COLO829 (cell line): ENCODE measurements at places on chromosomes 4 and X.

GRCh38 chrX:55523356-55523755 lies 33.7 kb upstream of the USP51 start:
- DNase-seq = no peak

DNA sequence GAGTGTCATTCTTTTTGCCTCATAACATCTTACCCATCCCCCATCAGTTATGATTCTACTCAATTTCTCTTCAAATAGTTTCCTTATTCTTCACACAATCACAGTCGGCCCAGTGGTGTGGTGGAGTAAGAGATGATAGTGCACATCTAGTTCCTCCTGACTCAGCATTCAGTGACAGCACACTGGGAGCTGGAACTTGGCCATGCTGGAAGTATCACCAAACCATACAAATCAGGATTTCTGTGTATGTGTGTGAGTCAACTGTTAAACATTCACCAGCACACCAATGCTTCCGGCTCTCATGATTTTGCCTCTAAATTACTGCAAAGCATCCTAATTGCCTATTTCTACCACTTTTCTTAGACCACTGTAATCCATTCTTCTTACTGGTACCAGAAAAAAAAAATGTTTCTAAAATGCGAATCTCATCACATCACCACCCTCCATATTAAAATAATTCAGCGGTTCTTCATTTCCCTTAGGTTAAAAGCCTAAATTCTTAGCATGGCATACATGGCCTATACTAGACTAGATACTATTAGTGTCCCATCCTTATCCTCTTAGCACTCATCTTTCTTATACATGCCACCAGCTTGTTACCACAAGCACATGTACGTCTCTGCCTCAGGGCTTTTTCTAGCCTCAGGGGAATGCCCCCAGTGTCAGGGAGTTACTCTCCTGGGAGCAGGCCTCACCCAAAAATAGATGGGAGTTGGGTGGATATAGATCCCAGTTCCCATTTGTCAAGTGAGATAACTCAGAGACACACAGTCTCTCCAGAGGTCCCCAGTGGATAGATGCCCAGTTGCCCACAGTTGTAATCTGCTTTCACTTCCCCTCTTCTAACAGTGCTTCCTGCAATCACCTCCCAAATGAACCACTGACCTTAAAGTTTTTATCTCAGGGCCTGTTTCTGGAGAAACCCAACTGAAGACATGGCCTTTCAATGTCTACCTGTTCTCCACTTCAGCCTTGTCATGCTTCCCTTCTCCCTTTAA lies 49.2 kb upstream of the DDX53 start:
- peak; percentile 22 for DNase-seq

DNA sequence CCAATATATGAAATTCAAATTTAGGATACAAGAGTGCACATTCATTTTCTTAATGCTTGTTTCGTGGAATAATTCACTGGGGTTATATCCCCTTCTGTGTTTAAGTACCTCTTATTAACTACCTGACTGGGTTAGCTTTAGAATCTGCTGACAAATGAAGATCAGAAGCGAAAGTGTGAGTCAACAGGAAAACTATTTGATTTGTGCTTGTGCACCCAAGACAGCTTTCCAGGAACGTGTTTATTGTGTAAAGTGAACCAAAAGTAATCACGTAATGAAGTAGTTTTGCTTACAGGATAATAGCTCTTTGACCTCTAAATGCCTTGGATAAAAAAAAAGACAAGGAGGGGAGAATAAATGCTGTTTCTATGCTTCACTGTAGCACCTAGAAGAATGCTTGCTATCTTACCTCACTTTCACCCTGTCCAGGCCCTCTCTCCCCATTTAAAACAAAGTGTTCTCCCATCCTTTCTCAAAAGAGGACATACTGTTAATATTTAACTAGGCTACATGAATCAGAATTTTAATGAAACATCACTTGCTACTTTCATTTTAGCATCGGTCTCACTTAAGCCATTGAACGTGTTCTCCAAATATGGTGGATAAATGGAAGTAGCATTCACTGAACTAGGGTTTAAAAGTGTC lies 141.9 kb downstream of the THOC2 start:
- no peak for DNase-seq

DNA sequence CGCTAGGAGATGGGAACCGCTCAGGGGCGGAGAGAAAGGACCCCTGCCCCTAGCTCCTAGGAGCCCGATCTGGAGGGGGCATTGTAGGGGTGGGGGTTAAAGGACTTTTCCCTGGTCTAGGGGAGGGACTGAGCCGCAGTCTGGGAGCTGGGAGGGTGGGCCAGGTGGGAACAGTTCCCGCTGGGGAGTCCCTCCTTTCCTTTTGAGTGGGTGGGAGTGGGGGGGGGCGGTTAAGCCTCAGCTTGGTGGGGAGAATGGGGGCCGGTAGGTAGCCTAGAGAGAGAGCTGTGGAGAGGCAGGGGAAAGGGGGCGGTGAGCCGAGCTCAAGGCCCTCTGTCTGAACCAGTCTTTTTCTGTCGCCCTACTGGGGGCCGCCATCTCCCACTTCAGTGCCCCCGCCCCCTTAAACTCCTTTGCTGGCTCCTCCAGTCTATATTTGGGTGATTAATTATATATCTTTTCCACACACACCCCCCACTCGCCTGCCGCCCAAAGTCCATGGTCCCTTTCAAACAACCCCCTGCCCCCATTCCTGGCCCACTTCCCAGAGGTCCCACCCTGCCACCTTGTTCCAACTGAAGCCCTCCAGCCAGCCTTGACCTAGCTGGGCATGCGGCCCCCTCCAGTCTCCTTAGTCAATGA lies 822 bp downstream of the ZNF275 start:
- no peak for DNase-seq

DNA sequence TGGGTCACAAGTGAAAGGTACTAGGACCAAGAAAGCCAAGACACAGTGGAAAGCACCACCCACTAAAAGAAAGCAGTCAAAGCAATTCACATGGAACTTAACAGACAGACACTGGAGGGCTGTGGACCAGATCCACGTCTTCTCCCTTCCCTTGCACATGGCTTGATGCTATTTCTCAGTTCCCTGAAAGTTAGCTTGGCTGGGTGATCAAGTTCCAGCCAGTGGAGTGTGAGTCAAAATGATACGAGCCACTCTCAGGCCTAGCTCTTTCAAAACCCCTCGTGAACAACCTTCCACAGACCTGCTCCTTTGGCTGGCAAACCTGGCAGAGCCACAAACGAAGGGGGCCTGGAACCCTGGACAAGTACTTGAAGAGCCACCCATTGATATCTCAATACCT lies 52.0 kb downstream of the RELL1 start:
- DNase-seq = no peak

DNA sequence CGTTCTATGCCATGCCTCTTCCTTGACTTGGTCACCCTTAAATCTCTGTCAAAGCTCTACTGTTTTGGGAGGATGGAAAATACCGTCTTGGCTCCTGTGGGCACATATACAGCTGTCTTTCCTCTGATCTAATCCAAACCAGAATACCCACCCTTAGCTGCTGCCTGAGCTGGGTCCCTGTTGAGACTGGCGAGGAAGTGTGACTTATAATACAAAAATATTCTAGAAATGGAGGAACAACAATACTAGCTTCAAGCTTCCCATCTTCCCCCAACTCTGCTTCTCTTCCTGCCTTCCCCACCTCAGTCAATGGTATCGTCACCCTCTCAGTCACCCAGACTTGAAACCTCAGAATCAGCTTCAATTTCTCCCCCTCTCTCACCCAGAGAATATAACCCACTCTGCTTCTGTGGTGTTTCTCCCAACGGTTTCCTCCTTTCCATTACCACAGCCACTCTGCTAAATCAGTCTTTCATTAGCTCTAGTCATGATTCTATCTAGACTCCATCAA lies 599 bp upstream of the IL2RG start:
- DNase-seq = no peak

DNA sequence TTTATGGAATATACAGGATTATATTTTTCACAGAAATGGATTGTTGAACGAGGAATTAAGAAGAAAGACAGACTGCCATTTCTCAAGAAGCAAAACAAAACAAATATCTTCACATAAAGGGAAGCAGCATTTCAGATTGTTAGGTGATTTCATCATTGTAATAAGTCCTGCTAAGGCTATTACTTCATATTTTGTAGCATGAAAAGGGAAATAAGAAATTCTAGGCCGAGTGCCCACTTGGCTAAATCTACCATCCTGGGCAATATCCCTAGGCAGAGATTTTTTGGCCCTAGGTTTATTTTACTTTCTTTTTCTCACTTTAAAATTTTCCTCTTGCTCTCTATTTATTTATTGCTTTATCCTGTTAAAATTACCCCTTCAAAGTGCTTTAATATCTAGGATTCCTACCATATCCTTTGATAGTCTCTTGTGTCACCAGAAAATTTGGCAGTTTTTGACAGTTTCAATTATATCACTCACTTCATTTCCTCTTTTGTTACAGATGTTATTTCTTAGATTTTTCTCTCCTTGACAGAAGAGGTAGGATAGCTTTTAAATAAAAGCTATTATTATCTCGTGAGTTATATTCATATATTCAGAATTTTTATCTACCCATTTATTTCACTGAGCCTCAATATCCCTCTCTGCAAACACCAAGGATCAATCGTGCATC lies 142.3 kb downstream of the PDGFC start:
- no peak for DNase-seq

DNA sequence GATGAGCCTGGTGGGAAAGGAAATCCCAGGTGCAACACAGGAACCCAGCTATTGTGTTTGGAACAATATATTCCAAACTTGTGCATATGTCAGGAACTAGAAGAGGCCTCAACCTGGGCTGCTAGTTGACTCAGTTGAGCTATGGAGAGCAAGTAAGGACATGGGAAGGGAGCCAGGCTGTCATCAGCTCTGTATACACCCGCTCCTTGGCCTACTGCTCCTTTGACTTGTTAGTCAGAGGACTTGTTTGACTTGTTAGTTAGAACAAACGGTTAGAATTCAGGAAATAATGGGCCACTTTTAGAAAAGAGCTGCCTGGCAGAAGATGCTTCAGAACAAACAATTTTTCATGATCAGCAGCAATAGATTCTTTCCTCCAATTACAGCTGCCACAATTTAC lies 76.4 kb downstream of the CBLL2 start:
- no peak for DNase-seq

- peak; percentile 66 for DNase-seq
Measured at GRCh38 chr4:104163820-104164219, 330.9 kb downstream of the CXXC4 start.

- DNase-seq = no peak
Measured at GRCh38 chrX:125681507-125681906, 361.8 kb downstream of the TEX13C start.

GRCh38 chr4:40710484-40711254 lies 39.1 kb upstream of the NSUN7 start:
- DNase-seq = no peak

GRCh38 chr4:150038335-150039076 lies 39.7 kb upstream of the DCLK2 start:
- DNase-seq = no peak

GRCh38 chrX:30713061-30713525 lies 59.9 kb downstream of the GK start:
- DNase-seq = peak; percentile 57

- DNase-seq = no peak
Measured at GRCh38 chr4:103374758-103375157, 176.6 kb upstream of the CENPE start.

GRCh38 chr4:107442538-107443111 lies 277.4 kb downstream of the PAPSS1 start:
- DNase-seq = no peak

- DNase-seq = no peak
Measured at GRCh38 chr4:102339018-102339417, 6.3 kb downstream of the SLC39A8 start.

- DNase-seq = peak; percentile 48
Measured at GRCh38 chr4:77473509-77473908, 132.1 kb upstream of the CXCL13 start.

DNA sequence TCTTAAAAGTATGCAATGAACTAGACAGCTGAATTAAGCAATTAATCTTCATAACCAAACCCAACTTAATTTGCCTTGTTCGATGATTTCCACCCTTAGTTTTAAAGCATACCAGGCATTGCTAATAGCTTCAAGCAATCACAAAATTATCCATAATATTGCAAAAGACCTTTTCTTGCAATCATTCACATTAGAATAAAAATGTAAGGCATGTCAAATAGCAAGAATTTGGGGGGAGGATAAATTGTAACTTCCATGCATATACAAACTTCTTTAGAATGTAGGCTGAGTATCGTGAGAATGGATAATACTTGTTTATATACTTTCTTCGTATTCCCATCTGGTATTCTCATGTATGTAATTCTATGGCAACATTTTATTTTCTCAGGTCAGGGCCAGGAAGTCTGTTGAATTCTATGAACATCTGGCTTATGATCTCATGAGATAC lies 28.7 kb upstream of the BMP2K start:
- DNase-seq = no peak

GRCh38 chrX:109958266-109958665 lies 44.6 kb upstream of the TMEM164 start:
- no peak for DNase-seq

- no peak for DNase-seq
Measured at GRCh38 chr4:105196523-105197145, 50.0 kb downstream of the TET2 start.

- DNase-seq = no peak
Measured at GRCh38 chr4:168119100-168119499, 26.8 kb downstream of the ANXA10 start.

DNA sequence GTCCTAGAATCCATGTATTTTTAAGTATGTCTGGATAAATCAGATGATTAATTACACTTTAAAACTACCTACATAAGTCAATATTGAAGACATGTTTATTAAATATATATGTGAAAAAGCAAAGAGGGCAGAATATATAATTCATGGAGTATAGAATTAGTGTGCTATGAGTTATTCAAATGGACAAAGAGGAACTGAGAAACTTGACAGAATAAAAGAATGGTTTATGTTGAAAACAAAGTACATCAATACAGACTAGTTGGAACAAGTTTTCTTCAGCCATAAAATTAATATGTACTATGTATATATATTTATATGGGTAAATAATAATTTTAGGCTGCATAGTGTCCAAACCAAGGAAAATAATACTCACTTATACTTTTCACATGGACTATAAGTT lies 173.5 kb downstream of the NPFFR2 start:
- no peak for DNase-seq

- peak; percentile 63 for DNase-seq
Measured at GRCh38 chrX:129925305-129926092, 19.5 kb downstream of the UTP14A start.

DNA sequence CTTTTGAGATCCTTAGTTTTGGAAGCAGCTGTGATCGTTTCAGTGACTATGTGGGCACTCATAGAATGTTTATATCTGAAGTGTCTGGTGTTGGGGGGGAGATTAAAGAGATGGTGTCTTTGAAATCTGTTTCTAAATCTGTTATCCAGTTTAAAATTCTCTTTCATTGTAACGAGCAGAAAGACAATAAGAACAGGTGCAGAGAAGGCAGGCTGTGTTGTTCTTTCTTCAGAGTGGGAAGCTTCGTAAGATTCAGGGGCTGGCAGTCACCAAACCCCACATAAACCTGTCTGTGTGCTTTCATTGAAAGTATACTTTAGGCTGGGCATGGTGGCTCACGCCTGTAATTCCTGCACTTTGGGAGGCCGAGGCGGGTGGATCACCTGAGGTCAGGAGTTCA lies 16.3 kb upstream of the DHRSX start:
- no peak for DNase-seq
